Fibroblast of mammary gland (primary cell): ENCODE measurements at places on chromosomes 4 and X.

- no peak for DNase-seq
Observed at GRCh38 chr4:113273721-113274220, 224.3 kb downstream of the ANK2 start.

- no peak for DNase-seq
Observed at GRCh38 chr4:110138551-110138950, 59.9 kb downstream of the ELOVL6 start.

GRCh38 chrX:107686026-107686425 lies 57.7 kb downstream of the PRPS1 start:
- DNase-seq: peak; percentile 54

DNA sequence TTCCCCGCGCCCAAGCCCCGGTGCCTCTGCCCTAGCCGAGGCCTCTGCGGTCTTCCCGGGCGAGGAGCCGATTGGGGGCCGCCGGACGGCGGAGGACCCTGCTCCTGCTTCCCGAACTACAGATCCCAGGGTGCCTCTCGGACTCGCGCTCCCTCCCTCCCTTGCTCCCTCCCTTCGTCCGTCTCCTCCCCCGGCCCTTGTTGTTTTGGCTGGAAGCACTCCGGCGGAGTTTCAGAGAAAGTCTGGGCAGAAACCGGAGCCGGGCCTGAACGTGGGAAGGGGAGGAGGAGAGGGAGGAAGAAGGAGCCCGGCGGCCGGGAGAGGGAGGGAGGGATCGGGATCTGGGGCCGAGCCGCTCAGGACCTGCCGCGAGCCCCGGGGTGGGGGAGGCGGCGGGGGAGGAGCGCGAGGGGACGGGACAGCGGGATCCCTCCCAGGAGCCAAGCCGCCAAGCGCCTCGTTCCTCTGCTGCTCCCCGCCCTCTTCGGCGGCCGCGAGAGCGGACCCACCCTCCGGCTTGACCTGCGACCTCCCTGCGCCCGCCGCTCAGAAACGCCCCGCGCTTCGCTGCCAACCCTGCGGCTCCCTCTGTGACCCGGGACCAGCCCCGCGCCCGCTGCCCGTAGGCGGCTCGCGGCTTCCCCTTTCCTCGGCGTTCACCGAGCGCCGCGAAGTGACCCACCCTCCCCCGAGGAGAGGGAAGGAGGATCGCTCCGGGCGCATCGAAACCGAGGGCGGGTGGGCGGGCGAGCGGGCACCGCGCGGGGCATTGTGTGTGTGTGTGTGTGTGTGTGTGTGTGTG lies 496 bp upstream of the GAB1 start:
- DNase-seq: peak; percentile 86

DNA sequence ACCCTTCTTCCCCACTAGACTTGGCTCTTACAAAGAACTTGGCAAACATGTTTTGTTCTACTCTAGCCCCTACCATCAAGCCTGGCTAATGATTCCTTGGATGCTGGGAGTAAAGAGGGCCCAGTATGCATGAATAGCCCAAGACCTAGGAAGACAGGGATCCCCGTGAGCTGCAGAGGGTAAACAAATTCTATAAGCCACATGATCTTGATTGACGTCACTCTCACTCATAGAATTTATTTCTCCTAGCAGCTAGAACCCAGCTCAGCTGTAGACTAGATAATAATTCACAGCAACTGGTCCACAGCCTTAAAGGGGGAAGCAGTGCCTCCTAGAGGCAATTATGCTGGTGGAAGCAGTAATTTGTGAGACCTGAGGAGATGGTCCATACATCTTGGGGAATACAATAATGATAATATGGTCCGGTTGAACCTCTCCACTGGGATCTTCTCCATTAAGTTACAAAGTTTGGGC lies 16.1 kb upstream of the USO1 start:
- DNase-seq: no peak

- DNase-seq: peak; percentile 81
Observed at GRCh38 chrX:107683124-107683895, 55.0 kb downstream of the PRPS1 start.

- DNase-seq: no peak
Observed at GRCh38 chr4:111492496-111492895, 652.8 kb upstream of the FAM241A start.

DNA sequence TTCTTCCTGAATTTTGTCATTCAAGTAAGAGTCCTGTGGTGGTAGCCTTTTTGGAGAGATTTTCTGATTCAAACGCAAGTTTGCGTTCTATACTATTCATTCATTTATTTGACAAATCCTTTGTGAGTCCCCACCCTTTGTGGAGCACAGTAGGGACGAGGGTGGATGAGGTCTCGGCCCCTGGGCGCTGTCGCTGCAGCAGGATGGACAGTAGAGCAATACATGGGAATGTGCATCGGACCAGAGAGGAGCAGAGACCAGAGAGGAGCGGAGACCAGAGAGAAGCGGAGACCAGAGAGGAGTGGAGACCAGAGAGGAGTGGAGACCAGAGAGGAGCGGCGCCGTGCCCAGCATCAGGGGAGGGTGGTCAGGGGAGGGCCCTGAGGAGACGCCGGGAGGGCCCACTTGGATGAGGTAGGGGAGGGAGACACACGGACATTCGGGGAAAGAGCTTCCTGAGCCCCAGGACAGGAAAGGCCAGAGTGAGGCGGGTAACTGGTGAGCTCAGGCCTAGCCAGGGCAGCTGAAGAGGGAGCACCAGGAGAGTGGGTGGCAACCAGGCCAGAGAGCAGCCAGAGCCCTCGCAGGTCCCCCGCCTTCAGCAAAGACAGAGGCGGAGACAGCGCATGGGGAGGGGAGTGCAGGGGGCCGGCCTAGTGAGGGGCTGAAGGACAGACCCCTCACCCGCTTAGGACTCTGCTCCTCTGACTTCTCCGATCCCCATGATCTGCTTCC lies 67.3 kb downstream of the NAT8L start:
- no peak for DNase-seq

DNA sequence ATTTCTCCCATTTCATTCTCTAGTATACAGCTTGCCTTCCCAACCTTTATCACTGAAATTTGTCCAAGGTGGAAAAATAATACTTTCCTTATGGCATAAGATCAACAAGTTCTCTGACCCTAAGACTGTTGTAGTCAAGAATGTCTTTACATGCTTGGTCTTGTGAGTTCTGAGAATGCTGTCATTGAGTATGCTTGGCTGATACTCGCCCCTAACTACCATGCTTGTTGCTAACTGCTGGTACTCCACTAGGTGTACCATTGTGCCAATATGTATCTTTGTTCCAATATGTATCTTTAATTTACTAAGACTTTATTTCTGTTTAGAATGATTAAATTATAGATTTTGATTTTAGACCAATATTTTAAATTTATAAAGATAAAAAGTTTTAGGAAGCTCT lies 796.4 kb downstream of the PCDH7 start:
- DNase-seq: no peak

- DNase-seq: no peak
Observed at GRCh38 chr4:94676970-94677369, 80.8 kb upstream of the BMPR1B start.

- DNase-seq: peak; percentile 73
Observed at GRCh38 chr4:42331914-42332368, 65.3 kb upstream of the SHISA3 start.

DNA sequence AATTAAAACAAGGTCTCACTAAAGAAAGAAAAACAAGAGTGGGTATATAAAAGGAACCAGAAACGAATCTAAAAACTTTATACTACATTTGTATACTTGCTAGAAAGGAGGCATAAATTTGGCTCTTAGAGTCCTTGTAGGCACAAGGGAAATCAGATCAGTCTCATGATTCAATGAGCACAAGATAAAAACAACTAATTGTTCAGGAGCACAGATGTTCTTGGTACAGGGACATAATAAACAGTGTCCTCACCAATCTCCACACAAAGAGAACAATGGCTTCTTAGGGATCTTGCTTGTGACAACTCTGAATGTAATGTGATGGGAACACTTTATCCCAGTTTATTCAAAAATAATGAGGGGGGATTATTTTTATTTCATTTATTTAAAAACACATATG lies 28.3 kb downstream of the TMEM144 start:
- no peak for DNase-seq

DNA sequence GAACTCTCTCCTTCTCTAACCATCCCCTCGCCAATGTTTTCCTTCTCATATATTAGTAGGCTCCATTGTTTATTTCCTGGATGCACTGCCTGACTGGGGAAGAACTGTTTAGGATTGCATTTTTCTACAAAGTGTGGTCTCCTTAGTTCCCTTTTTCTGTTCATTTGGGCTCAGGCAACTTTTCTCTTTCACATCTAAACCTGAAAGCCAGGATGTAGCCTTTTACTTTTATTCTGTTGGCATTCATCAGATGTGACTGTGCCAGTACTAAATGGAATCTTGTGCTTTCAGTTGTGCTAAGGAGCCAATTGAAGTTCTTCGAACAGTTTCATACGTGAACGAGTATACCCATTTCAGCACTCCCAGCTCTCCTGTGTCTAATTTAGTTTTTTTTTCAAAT lies 59.8 kb downstream of the DDIT4L start:
- DNase-seq: no peak

- DNase-seq: peak; percentile 82
Observed at GRCh38 chr4:152679414-152680281, at the start of gene TMEM154. TMEM154 (minus strand) TSS chr4:152679997; CDS start chr4:152679933, 64 bp downstream.

GRCh38 chrX:56795309-56795868 lies 66.3 kb downstream of the NBDY start:
- DNase-seq: no peak

GRCh38 chr4:5101571-5101970 lies 50.3 kb downstream of the STK32B start:
- DNase-seq: no peak

GRCh38 chr4:128163177-128164117 lies 102.3 kb downstream of the LARP1B start:
- DNase-seq: peak; percentile 55

DNA sequence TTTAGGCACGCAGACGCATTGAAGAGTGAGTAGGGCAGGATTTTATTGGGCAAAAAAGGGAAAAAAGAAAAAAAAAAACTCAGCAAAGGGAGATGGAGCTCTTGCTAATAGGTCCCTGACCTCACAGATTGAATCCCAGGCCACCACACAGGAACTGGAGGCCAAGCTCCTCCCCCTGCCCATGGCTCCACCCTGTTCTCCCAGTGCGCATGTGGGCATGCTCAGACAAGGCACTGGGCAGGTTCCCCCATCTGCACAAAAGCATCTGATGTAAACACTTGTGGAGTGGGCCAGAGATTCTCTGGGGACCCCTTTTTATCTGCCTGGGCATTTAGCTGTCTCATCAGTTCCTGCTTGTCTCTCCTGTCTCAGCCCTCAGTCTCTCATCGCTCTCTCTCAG lies 9.5 kb downstream of the FRMD7 start:
- DNase-seq: no peak

- no peak for DNase-seq
Observed at GRCh38 chr4:64893205-64893604, 484.0 kb upstream of the TECRL start.

- DNase-seq: no peak
Observed at GRCh38 chr4:1098311-1098925, 14.9 kb downstream of the RNF212 start.

DNA sequence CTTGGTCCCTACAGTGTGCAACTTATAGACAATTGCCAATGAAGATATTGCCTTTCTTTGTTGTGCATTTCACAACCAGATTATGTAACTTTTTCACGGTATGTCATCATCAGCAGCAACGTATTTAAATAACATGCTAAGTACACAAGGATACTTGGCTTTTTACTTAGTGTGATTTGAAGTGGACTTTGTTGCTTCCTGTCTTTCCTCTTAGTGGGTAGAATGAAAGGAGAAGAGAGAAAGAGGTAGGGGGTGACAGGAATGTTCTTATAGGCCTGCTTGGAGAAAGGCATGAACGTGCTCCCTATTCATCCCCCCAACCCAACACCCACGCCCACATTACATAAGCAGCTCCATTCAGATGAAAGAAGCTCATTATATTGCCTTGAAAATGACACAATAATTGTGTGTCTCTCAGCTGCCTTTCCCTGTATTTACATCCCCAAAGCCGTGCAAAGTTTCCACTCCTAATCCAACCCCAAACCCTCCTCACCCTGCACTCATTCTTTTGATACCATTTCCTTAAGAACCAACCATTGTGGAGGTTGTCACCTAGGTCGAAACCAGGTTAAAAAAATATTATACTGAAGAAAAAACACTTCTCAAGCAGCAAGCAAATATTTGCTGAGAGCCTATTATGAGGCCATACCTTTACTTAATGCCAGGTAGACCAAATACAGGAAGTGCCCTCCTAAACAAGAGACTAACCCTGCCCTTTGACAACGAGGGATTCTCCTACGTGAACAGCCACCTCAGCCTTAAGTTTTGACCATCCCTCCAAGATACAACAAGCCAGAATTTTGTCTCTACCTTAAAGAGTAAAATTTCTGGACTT lies 25.2 kb upstream of the GK start:
- DNase-seq: peak; percentile 11

DNA sequence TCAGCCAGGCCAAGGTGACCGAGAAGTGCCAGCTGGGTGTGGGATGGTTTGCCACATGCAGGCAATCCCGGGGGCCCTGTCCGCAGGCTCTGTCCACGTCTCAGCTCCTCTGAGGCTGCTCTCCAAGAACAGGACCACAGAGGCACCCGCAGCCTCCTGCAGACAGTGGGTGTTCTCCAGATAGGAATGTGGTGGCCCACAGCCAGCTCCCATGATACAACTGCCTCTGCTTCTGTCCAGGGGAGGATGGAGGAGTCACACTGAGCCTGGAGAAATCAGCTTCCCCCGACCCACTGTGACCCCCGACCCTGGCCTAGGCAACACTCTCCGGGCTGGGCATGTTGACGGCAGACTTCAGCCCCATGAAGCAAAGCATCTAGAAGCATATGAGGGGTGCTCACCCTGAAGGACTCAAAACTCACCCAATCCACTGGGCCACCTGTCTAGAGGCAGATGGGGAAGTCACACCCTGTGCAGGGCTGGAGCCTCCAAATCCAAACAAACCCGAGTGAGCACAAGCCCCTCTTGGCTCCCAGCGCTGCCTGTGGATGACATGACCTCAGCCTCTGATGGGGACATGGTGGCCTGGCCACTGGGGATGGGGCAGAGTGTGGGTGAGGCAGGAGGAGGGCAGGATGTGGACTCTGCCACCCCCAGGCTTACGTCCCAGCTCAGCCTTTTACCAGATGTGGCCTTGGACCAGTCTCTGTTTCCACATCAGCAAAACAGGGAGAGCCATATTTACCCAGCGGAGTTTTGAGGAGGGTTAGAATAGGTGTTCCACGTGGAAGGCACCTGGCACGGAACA lies 102.3 kb downstream of the PSAPL1 start:
- DNase-seq: peak; percentile 49
